ENCODE measurements at places on chromosomes 6 and 20. TPM values are rescaled to one million over a fixed set of nuclear protein-coding genes. Genes with fewer than 3 reads are reported as not detected.

DNA sequence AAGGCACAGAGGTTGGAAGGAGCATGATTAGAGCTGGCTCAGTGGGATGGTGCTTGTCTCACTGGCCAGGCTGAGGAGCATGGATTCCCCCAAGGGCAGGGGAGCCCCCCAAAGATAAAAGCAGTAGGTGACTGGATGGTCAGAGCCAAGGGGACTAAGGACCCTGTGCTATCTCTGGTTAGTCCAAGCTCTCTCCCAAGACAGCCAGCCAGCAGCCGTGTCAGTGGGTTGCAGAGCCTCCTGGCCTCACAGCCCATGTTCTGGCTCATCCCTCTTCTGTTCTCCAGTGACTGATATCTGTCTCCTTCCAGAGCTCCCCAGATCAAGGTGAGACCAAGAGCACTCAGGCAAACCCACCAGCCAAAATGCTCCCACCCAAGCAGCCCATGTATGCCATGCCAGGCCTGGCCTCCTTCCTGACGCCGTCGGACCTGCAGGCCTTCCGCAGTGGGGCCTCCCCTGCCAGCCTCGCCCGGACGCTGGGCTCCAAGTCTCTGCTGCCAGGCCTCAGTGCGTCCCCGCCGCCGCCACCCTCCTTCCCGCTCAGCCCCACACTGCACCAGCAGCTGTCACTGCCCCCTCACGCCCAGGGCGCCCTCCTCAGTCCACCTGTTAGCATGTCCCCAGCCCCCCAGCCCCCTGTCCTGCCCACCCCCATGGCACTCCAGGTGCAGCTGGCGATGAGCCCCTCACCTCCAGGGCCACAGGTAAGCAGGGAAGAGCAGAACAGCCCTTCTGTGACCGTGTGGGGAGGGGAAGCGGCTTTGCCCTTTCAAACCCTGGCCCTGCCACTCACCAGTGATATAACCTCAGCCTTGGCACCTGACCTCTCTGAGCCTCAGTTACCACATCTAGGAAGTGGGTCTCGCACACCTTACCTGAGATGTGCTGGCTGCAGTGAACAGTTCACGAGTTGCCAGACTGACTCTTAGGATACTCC lies 121.3 kb downstream of the JPH2 start:
- DNase-seq = no peak
- H3K27ac ChIP-seq = no peak overlapping the region
- no peaks in the 10 kb centered on the region for H3K4me1 ChIP-seq
- H3K4me3 ChIP-seq = no peak overlapping the region
- H3K36me3 ChIP-seq = no peaks in the 10 kb centered on the region

DNA sequence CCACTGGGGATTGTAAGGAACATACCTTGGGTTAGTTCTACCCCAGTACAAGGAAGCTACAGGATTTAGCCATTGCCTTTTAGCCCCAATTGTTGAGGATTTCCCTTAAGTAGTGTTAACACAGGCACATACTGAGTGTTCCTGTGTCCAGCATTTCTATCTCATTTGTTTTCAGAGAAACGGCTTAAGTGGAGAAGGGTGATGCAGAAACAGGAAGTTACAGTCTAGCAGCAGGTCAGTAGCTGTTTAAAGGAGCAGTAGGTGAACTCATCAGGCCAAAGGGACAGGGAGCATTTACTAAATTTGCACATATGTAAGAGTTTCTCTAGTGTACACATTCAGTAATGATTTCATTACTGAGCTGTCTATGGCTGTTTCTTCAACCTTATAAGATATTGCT lies 644.2 kb upstream of the GJE1 start:
- H3K27ac ChIP-seq = no peak overlapping the region
- no peaks in the 10 kb centered on the region for H3K4me1 ChIP-seq
- no peak for DNase-seq

- H3K36me3 ChIP-seq = no peaks in the 10 kb centered on the region
- peaks cover 43% of the 10 kb centered on the region for H3K4me1 ChIP-seq
- DNase-seq = peak; percentile 77
Observed at GRCh38 chr6:3312604-3313231, 54.0 kb downstream of the PSMG4 start.

GRCh38 chr6:156747715-156748114 lies 29.5 kb upstream of the ARID1B start:
- no peaks in the 10 kb centered on the region for H3K4me1 ChIP-seq
- H3K27ac ChIP-seq = no peak overlapping the region
- DNase-seq = no peak
- H3K36me3 ChIP-seq = no peaks in the 10 kb centered on the region
- H3K4me3 ChIP-seq = no peak overlapping the region

GRCh38 chr6:167688123-167688522 lies 138.6 kb upstream of the AFDN start:
- peaks cover 20% of the 10 kb centered on the region for H3K4me1 ChIP-seq
- H3K4me3 ChIP-seq = no peak overlapping the region
- H3K27ac ChIP-seq = no peak overlapping the region
- H3K36me3 ChIP-seq = no peaks in the 10 kb centered on the region
- no peak for DNase-seq
- peaks cover 24% of the 10 kb centered on the region for H3K27me3 ChIP-seq

GRCh38 chr6:6610031-6610591 lies 21.6 kb downstream of the LY86 start:
- H3K27me3 ChIP-seq = no peaks in the 10 kb centered on the region
- no peaks in the 10 kb centered on the region for H3K36me3 ChIP-seq
- no peak overlapping the region for H3K4me3 ChIP-seq
- H3K4me1 ChIP-seq = no peaks in the 10 kb centered on the region
- DNase-seq = no peak
- H3K27ac ChIP-seq = no peak overlapping the region

DNA sequence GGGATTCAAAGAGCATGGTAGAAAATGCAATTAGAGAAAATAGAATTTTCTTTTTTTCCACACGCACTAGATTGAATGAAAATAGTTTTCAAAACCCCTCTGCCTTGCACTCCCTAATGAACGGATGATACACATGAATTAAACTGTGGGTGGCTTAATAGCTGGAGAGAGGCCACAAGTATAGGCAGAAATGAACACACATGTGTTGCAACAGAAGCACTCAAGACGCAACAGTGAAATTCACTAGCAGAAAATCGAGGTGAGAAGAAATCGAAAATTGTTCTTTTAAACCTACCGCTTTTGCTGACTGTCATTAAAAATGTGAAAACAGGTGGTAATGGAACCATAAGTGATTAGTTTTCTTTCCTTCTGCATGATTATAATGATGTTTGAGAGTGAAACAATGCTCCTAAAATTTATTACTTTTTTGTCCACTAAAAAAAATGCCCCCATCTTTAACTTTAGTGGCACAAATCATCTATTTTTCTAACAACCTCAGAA lies 80.1 kb upstream of the SHLD1 start:
- H3K27ac ChIP-seq = no peak overlapping the region
- H3K4me3 ChIP-seq = no peak overlapping the region
- H3K4me1 ChIP-seq = no peaks in the 10 kb centered on the region
- no peaks in the 10 kb centered on the region for H3K36me3 ChIP-seq

DNA sequence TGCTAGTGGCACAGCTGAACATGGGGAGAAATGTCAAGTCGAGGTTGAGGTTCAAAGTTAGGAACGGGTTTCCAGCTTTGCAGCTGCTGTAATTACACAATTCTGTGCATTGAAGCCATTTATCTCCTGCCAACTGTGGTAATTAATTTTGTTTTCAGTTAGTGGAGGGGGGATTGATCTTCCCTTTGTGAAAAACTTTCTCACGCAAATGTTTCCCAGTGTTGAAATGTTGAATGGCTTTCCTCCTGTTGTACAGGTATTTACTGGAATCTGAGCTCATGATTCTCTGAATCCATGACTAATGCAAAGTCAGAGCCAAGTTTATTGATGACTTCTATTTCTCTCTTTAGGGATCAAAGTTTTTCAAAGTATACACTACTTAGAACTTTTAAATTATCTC lies 198.4 kb upstream of the SLC35B3 start:
- no peak overlapping the region for H3K4me3 ChIP-seq
- H3K27ac ChIP-seq = no peak overlapping the region
- no peak for DNase-seq
- H3K4me1 ChIP-seq = no peaks in the 10 kb centered on the region
- H3K36me3 ChIP-seq = no peaks in the 10 kb centered on the region

- no peaks in the 10 kb centered on the region for H3K36me3 ChIP-seq
- no peak overlapping the region for H3K4me3 ChIP-seq
- no peak overlapping the region for H3K27ac ChIP-seq
- peaks cover 8% of the 10 kb centered on the region for H3K27me3 ChIP-seq
- no peaks in the 10 kb centered on the region for H3K4me1 ChIP-seq
Observed at GRCh38 chr20:51140671-51141070, 117.8 kb upstream of the KCNG1 start.

- peaks cover 6% of the 10 kb centered on the region for H3K4me1 ChIP-seq
- H3K4me3 ChIP-seq = no peak overlapping the region
- DNase-seq = no peak
- peaks cover 30% of the 10 kb centered on the region for H3K27me3 ChIP-seq
Observed at GRCh38 chr6:372336-372911, 19.1 kb upstream of the IRF4 start.

Gene SRSF12
- total RNA-seq = 2.8 TPM

Gene DDAH2
- total RNA-seq = 101 TPM
